ENCODE measurements at places on chromosomes 1 and 21.
A peak's percentile ranks its signal among the peaks of the same experiment; 100 is the strongest.

DNA sequence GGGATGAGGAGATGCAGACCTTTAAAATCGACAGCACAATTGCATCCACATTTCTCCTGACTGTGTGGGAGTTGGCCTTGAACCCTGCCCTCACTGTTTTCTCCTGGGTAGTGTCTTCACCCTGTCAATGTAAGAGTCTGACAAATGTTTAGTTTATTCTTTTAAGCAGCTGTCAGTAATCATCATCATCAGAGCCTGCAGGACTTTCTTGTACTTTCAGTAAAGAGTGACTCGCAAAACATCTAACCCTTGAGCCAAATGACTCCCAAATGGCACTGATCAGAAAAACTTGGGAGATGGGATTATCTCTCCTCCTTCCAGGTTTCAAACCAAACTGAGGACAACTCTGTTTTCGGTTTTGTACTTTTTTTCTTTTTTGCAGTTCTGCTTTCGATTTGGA, 460.2 kb downstream of the KIF26B start:
- DNase-seq = no peak

DNA sequence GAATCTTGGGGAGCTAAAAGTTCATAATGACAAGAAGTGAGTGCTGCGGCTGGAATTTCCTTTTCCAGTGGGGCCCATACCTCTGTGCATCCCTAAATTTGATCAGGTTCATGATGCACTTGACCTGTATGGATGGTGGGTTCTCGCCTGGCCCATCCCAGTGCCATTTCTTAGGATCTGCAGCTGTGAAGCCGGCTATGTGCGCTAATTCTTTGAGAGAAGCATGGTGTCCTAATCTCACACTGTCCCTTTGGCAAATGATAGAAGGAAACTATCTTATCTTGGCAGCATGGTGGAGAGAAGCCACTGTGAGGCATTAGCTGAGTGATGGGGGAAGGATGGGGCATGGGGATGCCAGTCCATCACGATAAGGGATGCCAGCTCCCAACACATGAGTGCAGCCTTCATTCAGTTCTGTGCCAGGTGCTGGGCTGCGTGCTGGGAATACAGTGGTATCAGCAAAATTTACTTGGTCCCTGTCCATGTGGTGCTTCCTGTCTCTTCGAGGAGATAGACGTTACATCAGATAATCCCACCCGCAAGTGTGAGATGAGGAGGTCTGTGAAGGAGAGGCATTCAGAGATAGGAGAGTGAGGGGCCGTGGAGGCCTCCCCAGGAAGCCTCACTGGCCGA, 30.5 kb downstream of the STUM start:
- DNase-seq = no peak

GRCh38 chr1:71831646-71832045, 450.7 kb downstream of the NEGR1 start:
- no peak for DNase-seq

GRCh38 chr1:44032170-44032790, 1.0 kb upstream of the SLC6A9 start:
- DNase-seq = no peak

DNA sequence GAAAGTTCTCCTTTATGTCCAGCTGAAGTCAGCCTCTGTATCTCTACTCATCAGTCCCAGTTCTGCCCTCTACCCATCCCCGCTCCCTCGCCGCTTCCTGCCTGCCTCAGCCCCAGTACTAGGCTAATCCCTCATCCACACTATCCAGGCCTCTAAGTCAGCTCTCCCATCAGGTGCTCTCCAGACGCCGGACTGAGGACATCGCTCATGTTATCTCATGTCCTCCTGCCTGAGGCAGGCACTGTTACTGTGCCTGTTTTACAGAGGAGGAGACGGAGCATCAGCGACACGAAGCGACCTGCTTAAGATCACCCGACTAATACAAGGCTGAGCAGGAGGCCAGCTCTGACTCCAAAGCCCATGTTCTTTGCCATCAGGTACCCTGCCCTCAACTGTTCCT, 57.3 kb upstream of the RUNX3 start:
- no peak for DNase-seq

GRCh38 chr1:158112994-158113758, 67.5 kb upstream of the CD1D start:
- peak; percentile 47 for DNase-seq
